ENCODE measurements at places on chromosomes 12 and 14. TPM values are rescaled to one million over a fixed set of nuclear protein-coding genes. Genes with fewer than 3 reads are reported as not detected.

DNA sequence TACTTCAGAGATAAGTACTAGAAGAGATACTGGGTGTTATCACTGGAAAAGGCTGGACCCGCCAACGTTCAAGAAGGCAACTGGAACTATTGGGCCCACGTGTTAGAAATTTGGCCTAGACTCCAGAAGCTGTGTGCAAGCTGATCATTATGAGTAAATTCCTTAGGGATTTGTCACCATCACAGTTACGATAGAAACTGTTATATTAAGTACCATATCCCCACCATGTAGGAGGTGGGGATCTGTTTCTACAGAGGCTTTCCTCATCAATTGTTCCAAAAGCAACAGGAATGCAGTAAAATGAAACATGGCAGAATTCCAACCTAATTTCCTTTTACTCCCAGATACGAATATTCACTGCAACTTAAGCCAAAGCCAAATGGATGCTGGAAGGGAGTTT lies 170.7 kb downstream of the NOVA1 start:
- DNase-seq = no peak

GRCh38 chr14:90676912-90677311 lies 139.3 kb downstream of the TTC7B start:
- no peak for DNase-seq

GRCh38 chr12:45966486-45966885 lies 23.9 kb downstream of the SCAF11 start:
- no peak for DNase-seq

DNA sequence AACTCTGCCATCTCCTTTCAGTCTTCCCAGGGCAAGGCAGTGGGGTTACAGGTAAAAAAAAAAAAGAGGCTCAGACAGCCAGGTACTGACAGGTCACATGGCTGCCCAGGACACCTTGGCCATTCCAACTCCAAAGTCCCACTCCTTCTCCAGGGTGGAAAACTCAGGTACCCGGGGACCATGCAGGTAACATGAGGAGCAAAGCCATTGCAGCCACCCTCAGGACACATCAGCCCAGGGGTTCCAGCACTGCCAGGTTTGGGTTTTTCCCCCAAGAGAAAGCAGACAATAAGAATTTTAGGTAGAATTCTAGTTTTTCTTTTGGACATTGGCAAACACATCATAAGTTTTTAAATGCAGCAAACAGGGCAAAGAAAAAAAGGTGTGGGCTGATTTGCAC lies 15.3 kb downstream of the FAM222A start:
- DNase-seq = peak; percentile 5

- DNase-seq = no peak
Measured at GRCh38 chr14:81273961-81274575, 53.3 kb upstream of the GTF2A1 start.

DNA sequence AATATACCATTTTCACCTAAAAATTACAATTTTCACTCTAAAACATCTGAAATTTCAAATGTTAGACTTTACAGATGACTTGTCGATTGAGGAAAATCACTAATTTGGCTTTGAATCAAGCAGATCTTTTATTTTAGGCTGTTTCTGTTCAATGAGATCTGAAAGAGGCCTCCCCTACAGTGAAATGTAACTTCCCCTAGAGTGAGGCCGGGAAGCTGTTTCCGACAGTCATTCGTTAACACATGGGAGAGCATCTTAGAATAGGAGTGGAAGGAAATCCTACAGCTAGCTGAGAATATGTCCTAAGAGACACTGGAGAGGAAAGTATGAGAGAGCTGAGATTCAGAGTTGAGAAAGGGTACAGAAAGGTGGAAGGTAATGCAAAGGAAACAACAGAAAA lies 5.7 kb upstream of the C14orf93 start:
- DNase-seq = no peak

DNA sequence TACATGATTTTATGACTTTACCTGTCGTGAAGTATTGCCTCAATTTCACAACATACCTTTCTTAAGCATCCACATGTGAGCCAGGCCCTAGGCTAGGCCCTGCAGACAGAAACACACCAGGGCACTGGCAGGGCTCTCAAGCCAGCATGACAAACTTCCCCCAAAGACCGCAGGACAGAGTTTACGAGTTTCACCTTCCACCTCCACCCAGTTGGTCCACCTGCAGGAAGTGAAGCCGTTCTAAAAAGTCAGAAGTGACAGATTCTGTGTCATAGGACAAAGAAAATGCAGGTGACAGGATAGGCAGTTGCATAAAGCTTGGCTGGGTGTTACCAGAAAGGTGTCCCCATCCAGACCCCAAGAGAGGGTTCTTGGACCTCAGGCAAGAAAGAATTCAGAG lies 382.3 kb downstream of the PCNX1 start:
- no peak for DNase-seq

GRCh38 chr12:121939186-121939585 lies 20.8 kb downstream of the CFAP251 start:
- DNase-seq = no peak

GRCh38 chr12:58066296-58066695 lies 124.9 kb downstream of the ATP23 start:
- DNase-seq = no peak

GRCh38 chr14:65329911-65330310 lies 82.6 kb upstream of the FUT8 start:
- no peak for DNase-seq

- DNase-seq = no peak
Measured at GRCh38 chr12:132359971-132360370, 30.6 kb upstream of the GALNT9 start.

- no peak for DNase-seq
Measured at GRCh38 chr12:11162502-11162901, 8.5 kb upstream of the SMIM10L1 start.

GRCh38 chr12:46577063-46577776 lies 204.6 kb upstream of the SLC38A2 start:
- no peak for DNase-seq

- DNase-seq = no peak
Measured at GRCh38 chr12:71321531-71321930, 118.1 kb upstream of the LGR5 start.

DNA sequence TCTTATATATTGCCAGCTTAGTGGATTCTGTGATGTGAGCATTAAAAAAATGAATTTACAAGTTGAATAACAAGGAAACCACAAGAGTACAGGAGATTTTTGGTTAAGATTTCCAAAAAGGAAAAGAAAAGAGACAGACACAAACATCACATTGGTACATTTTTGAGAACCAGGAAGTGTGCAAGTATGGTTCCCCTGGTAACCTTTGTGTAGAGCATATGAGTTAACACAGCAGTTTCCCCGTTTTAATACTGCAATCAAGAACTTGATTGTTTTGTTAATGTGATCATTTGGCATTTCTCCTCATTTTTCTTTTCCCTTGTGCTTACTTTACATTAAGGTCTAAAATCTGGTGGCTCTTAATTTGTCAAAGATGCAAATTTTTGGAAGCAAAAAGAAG lies 490.4 kb upstream of the ATP2B1 start:
- DNase-seq = no peak

- DNase-seq = no peak
Measured at GRCh38 chr12:75982169-75982564, 49.4 kb downstream of the PHLDA1 start.

DNA sequence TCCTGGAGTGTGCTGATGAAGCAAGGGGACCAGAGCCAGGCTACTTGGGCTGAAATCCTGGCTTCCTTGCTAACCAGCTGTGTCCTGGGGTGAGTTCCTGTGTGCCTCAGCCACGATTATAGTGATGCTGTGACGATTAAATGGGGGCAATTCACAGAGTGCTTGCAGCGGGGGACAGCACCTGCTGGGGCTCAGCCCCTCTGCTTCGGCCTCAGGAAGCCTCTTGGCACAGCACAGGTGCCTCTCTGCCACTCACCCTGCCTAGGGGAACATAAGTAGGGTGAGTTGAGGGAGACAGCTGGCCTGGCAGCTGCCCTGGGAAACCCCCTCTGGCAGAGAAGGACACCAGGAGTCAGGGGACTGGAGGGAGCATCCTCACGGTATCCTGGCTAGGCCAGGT lies 9.4 kb downstream of the KRT80 start:
- DNase-seq = no peak

- no peak for DNase-seq
Measured at GRCh38 chr12:113432986-113433385, 10.8 kb downstream of the SDSL start.

- DNase-seq = no peak
Measured at GRCh38 chr12:13167226-13167625, 29.3 kb upstream of the EMP1 start.

DNA sequence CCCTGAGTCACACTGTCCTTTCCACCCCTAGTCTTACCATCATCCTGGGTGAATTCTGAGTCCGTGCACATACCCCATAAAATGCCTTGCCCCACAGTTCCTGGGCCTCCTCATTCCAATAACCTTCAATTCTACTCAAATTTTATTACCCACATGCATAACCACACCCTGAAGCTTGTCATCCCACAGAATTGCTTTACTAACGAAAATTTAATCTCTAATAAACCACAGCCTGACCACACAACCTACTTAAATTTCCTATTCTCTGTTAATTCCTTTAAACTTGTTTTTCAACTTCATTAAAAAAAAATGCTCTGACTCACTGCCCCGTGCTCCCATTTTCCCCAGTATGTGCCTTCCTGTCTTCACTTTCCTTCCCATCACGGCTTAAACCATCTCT lies 205.9 kb downstream of the PHLDA1 start:
- DNase-seq = no peak

Gene KCNA5
- 2.2 TPM for total RNA-seq

Gene HOXC6
- 0.15 TPM for total RNA-seq

Gene RDH16
- total RNA-seq = 0.12 TPM

Gene PTHLH
- not detected for total RNA-seq

Gene GDF3
- not detected for total RNA-seq

Gene DRAM1
- 6.2 TPM for total RNA-seq

Gene NT5DC3
- total RNA-seq = 3.3 TPM

Gene ACSM4
- not detected for total RNA-seq

Gene TNFRSF1A
- total RNA-seq = 44.0 TPM

Gene SIX1
- total RNA-seq = not detected

Gene IGFBP6
- 45.5 TPM for total RNA-seq

Gene CLEC7A
- total RNA-seq = 2.8 TPM

Gene SVOP
- 1.9 TPM for total RNA-seq

Gene INSM2
- total RNA-seq = not detected

Gene ING4
- total RNA-seq = 30.1 TPM

Gene LALBA
- not detected for total RNA-seq

Gene RAPGEF3
- 37.6 TPM for total RNA-seq

Gene KRT4
- not detected for total RNA-seq

Gene PHLDA1
- total RNA-seq = 2.5 TPM

Gene L3HYPDH
- total RNA-seq = 11.3 TPM
